Dermis microvascular lymphatic vessel endothelial cell (primary cell): ENCODE measurements at places on chromosomes 1 and 21. TPM values are rescaled to one million over a fixed set of nuclear protein-coding genes. Genes with fewer than 3 reads are reported as not detected.

The AMY1B gene
- not detected in 2 replicates for total RNA-seq

The EPHA2 gene
- total RNA-seq, result 71.1 and 112 TPM in 2 replicates

The CDK18 gene
- total RNA-seq, result 0.25 and 0.39 TPM in 2 replicates

The WNT9A gene
- total RNA-seq, result 0.64 and 0.76 TPM in 2 replicates

The KIRREL1 gene
- total RNA-seq, result 16.2 and 19.8 TPM in 2 replicates

The PRRX1 gene
- 0.25 and 0.64 TPM in 2 replicates for total RNA-seq

The TDRD5 gene
- 0.13 and 0.51 TPM in 2 replicates for total RNA-seq

The CIART gene
- 0.77 and 2.0 TPM in 2 replicates for total RNA-seq

The PDC gene
- total RNA-seq, result not detected in 2 replicates

The PGLYRP3 gene
- not detected in 2 replicates for total RNA-seq

The DMRTA2 gene
- under 0.01 TPM in 1 of 2 replicates, not detected in the other for total RNA-seq

The OR2L8 gene
- total RNA-seq, result not detected in 2 replicates

The PLEKHA6 gene
- total RNA-seq, result 0.89 and 1.5 TPM in 2 replicates
